DMS79 (cell line): ENCODE measurements at places on chromosomes 13 and 19.

DNA sequence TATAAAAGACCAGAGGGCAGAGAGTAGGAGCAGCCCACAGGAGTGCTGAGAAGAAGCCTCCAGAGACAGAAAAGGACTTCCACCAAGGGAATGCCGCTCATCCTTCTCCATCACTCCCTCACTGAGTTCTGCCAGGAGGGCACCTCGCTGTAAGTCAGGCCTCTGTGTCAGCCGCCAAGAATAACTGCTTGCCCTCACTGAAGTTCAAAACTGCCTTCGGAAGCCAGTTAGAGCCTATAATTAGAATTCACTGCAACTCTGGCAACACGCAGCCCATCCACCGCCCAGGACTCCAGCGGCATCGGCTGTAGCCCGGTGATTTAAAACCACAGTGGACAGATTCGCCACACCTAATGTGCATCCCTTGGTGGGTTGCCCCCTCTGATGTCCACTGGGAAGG, 281.8 kb upstream of the ZNF507 start:
- no peak for DNase-seq

GRCh38 chr13:87259479-87260083, 411.6 kb upstream of the SLITRK5 start:
- DNase-seq, result no peak

GRCh38 chr13:26133286-26133685, 81.5 kb upstream of the SHISA2 start:
- DNase-seq, result no peak

DNA sequence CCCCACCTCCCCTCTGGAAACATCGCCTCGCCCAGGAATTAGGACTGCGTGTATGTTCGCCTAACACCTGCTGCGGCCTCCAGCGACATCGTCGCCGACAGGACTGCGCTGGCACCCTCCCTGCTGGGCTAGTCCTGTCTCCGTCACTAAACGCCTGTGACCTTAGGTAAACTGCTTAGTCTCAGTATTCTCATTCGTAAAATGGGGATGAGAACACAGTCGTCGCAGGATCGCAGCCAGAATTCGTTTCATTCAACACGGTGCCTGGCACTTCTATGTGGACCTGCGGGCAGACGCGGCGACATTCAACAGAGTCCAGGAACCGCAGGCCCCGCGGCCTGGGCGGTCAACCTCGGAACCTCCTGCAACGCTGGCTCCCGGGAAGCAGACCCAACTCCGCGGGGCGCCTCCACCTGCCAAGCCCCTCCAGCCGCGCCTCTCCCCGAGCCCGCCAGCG, 485 bp downstream of the CRYL1 start:
- DNase-seq, result no peak

DNA sequence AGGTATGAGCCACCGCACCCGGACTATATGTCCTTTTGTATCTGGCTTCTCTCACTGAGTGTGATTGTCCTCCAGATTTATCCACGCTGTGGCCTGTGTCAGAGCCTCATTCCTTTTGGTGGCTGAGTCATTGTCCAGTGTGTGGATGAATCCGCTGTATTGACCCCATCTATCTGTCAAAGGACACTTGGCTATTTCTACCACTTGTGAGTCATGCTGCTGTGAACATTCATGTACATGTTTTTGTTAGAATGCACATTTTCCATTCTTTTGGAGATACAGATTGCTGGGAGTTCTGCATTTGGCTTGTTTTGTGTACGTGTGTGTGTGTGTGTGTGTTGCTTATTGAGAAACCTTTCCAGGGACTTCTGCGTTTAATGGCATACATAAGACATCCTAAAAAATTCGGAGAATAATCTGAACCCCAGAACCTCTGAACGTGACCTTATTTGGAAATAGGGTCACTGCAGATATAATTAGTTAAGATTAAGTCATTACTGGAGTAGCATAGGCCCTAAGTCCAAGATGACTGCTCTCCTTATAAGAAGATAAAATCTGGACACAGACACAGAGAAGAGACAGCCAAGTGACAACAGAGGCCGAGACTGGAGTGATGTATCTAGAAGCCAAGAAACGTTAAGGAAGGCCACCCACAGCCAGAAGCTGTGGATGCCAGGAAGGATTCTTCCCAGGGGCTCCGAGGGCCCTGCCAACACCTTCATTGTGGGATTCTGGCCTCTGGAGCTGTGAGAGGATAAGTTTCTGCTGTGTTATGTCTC, 4.9 kb upstream of the GIPC3 start:
- DNase-seq, result no peak

DNA sequence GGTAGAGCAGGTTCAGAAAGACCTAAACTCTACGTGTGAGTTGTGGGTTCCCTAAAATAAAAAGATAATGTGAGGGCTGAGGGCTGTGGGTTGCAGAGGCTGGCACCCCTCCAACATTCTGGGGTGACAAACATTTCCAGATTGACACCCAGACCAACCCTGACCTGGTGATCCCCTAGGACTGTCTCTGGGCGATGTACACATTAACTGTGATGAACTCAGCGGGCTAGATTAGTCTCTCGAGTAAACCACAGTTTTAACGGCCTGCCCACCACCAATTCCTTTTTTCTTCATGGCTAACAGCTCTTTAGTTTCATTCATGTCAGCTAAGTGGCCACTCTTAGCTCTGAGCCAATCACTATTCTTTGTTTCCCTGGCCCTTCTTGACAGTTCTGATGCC, 24.8 kb downstream of the SIAH3 start:
- DNase-seq, result peak; percentile 17

- DNase-seq, result peak; percentile 41
Measured at GRCh38 chr19:6056801-6057650, 53.3 kb downstream of the RFX2 start.

DNA sequence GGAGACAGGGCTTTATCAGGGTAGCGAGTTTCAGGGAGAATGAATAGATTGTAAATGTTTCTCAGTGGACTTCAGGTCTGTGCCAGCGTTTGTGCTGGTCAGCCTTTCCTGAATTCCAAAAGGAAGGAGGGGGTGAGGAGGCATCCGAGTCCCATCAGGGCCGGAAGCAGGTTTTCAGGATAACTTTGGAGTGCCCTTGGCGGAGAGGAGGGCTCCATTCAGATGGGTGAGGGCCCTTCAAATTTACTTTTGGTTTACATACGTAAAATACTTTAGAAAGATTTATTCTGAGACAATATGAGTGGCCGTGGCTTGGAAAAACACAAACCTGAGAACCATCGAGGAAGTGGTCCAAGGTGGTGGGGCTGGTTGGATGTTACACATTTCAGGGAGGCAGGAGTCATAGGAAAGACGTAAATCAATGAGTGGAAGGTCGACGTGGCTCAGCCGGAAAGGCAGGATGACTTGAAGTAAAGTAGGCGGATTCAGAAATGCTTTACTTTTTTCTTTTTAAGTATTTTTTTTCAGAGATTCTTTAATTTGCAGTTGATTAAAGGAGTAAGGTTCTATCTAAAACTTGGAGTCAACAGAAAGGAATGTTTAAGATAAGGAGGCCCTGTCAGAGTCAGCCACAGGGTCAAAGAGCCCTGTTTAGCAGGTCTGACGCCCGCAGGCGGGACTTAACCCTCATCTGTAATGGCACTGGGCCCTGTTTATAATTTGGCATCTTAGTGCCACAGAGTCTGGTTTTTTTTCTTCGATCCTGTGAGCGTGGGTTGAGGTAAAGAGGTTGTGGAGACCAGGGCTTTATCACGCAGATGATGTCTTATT, 32.8 kb downstream of the ATP11A start:
- peak; percentile 38 for DNase-seq

DNA sequence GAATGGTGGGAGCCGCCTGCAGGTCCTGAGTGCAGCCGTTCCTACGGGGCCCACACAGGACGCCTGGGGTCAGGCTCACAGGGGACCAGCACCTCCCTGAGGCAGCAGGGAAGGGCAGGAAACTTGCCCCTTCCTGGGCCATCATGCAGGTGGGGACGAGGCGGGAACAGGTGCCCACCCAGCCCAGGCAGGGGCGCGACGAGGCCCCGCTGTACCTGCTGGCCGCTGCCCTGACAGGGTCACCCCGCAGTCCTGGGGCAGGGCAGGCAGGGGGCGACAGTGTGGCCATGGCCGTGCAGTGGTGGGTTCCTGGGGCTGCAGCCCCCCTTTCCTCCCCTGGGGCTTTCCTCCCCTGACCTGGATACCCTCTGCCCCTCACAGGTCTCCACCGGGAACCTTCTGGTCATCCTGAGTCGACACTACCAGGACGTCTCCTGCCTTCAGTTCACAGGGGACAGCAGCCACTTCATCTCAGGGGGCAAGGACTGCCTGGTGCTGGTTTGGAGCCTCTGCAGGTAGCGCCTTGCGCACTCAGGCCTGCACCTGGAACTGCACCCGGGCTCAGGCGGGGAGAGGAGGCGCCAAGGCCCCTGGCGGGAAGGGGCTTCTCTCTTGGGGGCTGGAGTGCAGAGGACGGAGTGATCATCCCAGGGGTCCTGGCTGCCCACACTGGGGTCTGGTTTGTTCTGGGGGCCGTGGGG, 5.4 kb downstream of the WDR18 start:
- no peak for DNase-seq

GRCh38 chr13:41077475-41077874, 16.2 kb downstream of the WBP4 start:
- no peak for DNase-seq

DNA sequence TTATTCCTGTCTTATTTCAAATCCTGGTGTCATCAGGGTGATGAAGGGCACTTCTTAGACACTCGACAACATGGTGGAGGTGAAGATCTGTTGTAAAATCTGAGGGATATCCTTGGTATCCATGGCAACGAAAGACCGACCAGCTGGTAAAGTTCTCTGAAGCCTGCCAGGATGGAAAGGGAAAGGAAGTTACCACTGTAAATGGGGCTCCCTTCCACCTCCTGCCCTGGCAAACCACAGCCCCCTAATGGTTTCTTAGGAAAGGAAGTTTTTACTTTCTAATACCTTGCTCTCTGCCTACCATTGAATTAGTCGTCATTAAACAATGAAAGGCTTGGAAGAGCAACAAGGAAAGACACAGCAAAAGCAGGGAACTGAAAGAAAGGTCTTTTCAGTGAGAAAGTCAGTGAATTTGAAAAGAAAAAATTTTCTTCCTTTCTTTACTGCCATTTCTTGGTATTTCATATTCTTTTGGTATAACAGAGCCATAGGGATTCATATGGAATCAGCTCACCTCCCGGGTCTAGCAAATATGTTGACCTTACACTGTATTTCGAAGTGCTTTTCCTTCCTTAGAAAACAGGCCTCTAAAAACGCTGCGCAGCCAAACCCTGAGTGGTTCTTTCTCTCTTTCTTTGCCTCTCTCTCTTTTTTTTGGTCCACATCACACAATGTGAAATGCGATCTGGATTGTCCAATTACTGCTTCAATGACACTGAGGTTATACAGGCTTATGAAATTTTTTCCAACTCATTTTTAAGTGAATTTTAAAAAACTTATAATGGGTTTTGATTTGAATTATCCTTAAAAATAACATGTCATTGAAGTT, 111.0 kb downstream of the RGCC start:
- no peak for DNase-seq

DNA sequence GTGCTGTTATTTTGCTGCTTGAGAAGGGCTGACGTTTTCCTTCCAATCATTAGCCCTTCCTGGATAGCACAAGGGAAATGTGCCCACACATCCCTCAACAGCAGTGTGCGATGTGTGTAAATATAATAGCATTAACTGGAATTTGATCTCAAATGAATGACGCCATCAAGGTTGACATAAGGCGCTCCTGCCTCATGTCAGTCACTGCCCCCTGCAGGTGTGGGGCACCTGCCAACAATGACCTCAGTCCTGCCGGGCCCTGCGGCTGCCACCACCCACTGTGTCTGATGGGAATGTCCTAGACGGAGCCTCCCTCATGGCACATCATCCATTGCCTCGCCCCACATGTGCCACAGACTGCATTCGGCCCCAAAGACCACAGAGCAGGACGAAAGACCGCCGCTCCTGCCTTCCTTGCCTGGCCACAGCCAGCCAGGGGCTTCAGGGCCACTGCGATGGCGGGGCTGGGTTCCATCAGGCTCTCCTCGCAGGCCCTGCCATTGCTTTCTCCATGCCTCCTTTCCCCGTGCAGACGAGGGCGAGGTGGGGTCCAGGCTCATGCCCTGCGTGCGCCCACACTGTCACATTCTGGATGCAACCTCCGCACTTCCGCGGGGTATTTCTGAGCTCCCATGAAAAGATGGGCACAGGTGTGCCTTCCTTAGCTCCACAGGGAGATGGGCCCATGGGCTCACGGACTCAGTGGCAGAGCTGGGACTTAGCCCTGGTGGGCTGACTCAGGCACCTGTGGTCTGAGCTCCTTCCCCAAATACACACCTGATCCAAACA, 146.7 kb downstream of the SOX1 start:
- DNase-seq, result peak; percentile 35

GRCh38 chr13:46134961-46135522, 30.2 kb upstream of the CPB2 start:
- peak; percentile 72 for DNase-seq

GRCh38 chr19:21335721-21336120, 6.5 kb upstream of the ZNF708 start:
- DNase-seq, result no peak

DNA sequence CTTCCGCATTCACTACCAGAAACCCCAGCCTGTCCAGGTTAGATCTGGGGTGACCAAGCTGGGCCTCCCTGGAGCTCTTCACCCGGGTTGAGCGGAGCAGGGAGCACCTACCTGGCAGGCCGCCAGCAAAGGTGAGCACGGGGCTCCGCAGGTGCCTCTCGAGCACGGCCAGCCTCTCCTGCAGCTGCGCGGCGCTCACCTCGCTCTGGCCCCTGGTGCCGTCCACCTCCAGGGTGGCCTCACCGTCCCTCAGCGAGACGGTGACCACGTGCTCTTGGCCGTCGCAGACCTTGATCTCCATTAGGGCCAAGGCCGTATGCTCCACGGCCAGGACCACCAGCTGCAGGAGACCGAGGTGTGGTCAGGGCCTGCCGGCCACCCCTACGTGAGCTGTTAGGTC, 42.0 kb downstream of the GAS6 start:
- DNase-seq, result peak; percentile 21

- no peak for DNase-seq
Measured at GRCh38 chr13:45269204-45269603, 68.4 kb upstream of the KCTD4 start.

GRCh38 chr19:48418317-48419064, 25.0 kb downstream of the GRIN2D start:
- no peak for DNase-seq

DNA sequence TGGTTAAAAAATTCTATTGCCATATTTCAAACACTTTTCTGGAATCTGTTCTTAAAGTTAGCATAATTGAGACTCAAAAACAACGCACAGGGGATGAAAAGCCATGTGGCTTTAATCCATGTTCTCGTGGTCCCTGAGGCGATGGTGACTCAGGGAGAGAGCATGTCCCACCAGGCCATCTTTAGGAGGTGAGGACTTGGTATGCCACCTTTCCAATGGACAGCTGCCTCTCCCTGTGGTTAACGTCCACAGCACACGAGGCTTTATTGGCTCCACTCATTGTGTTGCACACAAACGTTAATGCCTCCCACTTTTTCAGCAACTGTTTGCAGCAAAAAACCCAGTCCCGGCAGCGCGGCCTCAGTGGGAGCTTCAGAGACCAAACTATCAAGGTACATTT, 51.4 kb downstream of the EFNB2 start:
- DNase-seq, result no peak

- peak; percentile 39 for DNase-seq
Measured at GRCh38 chr13:100751826-100752225, 77.2 kb upstream of the TMTC4 start.
